EL (cell line): ENCODE measurements at places on chromosomes 16 and 17.

- DNase-seq: no peak
Observed at GRCh38 chr16:58499092-58499511, 841 bp upstream of the NDRG4 start.

DNA sequence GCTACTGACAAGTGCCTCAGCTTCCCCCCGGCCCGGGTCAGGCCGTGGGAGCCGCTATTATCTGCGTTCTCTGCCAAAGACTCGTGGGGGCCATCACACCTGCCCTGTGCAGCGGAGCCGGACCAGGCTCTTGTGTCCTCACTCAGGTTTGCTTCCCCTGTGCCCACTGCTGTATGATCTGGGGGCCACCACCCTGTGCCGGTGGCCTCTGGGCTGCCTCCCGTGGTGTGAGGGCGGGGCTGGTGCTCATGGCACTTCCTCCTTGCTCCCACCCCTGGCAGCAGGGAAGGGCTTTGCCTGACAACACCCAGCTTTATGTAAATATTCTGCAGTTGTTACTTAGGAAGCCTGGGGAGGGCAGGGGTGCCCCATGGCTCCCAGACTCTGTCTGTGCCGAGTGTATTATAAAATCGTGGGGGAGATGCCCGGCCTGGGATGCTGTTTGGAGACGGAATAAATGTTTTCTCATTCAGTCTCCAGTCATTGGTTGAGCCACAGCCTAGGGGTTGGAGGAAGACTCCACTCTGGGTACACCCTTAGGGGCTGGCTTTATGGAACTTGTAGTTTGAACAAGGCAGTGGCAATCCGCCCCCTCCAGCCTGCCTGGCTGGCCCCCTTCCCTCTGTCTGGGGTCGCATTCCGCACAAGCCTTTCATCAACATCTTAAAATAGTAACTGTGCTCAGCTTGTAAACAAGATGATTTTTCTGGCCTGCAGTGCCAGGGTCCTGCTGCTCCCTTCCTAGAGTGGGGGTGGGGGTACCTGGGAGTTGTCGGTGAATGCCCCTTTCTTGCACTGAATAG is 4.1 kb downstream of the SYNGR2 start:
- DNase-seq: peak; percentile 35

- peak; percentile 88 for DNase-seq
Observed at GRCh38 chr16:56609463-56609921, 1.1 kb downstream of the MT2A start.

DNA sequence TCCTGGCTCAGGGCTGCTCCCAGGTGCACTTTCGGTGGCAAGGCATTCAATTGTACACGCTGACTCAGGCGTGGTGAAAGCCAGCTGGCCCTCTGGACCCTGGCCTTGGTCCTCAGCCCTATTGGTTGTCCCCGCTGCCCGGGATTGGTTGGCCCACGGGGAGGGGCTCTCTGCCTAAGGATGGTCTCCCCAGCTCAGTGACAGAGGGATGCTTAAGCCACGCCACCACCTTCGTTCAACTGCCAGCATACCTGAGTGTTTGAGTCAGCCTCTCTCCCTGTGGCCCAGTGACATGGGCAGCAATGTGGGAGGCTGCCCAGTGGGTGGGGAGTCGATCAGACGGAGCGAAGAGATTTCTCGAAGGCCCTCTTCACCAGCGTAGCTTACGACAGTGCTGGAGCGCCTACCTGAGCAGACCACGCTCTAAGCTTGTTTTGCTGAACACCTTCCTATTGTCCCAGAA is 30.3 kb downstream of the IRF8 start:
- no peak for DNase-seq

- no peak for DNase-seq
Observed at GRCh38 chr16:379183-379960, 2.4 kb downstream of the PGAP6 start.

DNA sequence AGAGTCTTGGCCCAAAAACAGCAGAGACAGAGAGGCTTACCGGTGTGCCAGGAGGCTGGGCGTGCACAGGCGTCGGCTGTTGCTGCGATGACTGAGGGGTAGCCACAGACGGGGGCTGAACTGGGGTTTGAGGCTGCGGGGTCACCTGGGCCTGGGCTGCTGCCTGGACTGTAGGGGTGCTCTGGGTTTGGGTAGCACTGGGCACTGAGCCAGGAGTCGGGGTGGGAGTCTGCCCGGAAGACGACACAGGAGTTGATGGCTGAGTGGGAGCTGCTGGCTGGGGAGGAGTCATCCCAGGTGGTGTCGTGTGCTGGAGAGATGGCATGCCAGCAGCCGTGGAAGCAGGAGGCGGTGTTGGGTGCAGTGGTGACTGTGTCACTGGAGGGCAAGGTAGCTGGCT is 53.2 kb upstream of the TRAP1 start:
- no peak for DNase-seq

DNA sequence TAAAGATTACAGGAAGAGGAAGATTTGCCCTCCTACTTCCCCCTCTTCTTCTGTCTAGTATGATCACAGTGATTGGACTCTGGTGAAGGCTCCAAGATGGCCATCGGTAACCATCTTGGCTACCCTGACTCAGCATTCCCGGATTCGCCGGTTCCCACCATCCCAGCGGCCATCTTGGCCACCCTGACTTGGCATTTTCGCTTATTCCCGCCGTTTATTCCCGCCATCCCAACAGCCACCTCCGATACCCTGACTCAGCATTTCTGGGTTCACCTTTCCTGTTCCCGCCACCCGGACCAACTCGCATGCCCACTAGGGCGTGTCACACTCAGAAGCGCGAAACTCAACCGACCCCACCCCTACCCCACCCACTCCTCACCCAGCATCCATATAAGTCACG is 95.4 kb upstream of the GRIN2A start:
- no peak for DNase-seq

DNA sequence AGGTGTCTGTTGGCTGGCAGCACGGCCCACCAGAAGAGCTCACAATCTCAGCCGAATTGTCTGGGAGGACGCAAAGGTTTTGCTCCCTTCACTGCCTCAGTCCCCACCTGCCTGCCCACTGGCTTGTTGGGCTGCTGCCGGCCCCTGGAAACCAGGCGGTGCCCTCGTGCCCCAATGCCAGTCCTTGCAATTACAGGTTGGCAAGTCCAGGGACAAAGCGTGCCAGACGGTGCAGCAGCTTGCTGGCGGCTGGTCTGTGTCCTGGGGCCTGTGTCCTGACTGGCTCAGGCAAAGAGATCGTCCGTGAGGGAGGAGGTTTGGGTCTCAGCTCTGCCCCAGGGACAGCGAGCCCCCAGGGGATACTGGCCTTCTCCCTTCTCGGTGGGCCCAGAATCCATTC is 24.6 kb upstream of the SPNS2 start:
- no peak for DNase-seq

DNA sequence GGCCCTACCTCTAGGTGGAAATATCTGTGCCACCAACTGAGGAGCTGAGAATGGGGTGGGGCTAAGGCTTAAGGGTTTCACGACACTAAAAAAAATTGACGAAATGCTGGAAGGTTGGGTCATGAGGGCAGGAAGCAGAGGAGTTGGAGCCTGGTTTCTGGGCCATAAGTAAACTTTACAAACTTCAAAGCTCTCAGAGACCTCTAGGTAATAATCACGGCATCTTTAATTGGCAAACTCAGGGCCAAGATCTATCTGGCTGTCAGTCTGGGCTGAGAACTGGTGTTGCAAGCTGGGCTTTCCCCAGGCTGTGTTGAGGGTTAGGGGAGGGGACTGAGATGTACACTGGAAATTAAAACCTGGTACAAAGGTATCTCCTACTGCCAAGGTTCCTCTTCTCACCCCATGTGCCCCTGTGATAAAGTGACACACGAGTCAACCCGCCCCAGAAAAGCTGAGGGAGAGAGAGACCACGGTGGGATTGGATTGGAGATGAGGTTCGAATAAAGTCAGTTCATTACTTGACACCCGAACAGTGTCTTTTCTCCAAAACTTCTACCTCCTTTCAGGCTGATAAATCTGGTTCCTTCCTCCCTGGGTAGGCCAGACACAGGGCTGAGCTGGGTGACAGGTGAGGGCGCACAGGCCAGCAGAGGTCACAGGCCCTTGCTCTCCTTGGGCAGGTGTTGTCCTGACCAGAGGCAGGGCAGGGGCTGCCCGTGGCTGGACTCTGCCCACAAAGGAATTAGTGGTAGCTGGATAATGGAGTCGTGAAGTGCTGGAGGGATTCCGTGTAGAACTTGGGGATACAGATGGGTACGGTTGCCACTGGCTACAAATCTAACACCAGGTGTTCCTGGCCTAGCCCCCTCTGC is 4.0 kb upstream of the ZNF768 start:
- DNase-seq: no peak

DNA sequence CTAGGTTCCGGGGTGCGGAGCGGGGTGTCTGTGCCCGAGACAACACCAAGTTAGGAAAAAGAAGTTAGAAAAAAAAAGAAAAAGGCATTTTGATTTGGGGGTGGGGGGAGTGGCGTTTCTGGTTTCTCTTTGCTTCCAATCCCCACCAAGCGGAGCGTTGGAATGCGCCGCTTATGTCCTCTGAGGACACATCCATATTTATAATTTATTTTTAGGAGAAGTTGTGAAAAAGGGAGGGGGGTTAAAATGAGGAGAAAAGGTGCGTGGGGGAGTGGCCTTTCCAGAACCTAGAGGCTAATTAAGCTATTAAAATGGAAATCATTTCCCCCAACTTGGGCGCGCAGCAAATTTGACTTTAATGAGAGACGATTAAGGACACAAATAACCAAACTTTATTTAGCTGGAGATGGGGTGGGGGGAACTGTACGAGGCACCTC is 232.1 kb downstream of the MRTFB start:
- peak; percentile 42 for DNase-seq

- DNase-seq: no peak
Observed at GRCh38 chr17:71919186-71919585, 201.6 kb upstream of the SOX9 start.

DNA sequence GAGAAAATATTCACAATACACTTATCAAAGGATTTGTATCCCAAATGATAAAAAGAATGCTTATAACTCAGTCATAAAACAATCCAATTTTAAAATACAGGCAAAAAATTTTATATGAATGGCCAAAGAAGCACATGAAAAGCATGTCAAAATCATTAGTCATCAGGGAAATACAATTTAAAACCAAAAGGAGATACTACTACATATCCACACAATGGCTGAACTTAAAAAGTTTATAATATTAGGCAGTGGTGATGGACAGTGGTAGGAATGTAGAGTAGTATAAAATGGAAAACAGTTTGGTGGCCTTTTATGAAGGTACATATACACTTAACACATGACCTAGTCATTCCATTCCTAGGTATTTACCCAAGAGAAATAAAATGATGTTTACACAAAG is 12.2 kb downstream of the CMC2 start:
- peak; percentile 57 for DNase-seq

- DNase-seq: peak; percentile 63
Observed at GRCh38 chr17:80455336-80455710, 21.1 kb downstream of the NPTX1 start.

DNA sequence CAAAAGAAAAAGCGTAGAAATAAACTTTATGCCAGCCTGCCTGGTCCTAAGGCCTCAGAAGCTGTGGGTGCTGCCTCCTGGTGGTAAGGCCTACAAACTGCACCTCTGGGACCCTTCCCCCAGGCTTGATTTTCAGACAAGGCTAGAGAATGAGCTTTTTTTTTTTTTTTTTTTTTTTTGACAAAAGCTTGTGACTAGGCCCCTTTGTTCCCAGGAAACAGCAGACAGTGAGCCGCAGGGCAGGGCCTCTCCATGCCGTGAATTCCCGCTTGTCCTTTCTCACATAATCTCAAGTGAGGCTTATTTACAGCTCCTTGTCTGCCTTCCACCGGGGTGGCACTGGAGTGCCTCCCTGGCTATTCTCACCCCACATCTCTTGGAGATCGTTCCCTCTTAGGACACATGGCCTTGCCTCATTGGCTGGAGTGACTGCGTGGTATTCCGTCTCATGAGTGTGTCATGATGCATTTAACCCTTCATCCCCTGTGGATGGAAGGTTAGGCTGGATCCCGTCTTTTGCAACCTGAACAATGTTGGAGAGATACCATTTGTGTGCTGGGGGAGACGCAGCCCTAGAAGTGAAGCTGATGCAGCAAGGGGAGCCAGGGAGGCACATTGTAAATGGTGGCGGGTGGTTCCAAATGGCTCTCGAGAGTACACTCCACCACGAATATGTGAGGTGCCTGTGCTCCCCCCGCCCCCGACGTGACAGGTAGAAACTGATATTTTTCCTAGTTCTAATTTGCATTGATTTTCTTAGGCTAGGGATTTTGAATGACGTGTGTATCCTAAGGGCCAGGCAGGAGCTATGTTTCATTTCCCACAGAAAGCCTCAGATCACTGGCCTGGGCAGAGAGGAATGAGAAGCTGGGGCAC is 49.6 kb downstream of the USP22 start:
- DNase-seq: peak; percentile 62

- peak; percentile 36 for DNase-seq
Observed at GRCh38 chr17:35795007-35795870, at the start of gene MMP28. Gene MMP28 (minus strand): TSS chr17:35795641. CDS start chr17:35795377, 264 bp downstream.

DNA sequence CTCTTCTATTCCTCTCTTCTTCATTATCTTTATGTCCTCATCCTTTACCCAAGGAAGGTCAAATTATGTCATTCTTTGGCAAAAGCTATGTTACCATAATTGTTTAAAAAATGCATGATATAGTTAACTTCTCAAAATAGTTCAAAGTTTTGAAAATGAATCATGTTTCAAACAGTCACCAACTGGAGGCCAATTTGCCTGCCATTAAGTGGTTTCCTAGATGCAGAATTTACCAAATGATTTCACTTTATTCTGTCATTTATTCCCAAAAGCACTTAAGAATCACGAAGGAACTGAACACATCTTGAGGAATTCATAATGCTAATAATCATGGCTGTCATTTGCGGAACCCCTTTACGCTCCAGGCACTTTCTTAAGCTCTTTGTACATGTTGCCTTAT is 190.9 kb upstream of the CDH11 start:
- peak; percentile 87 for DNase-seq

DNA sequence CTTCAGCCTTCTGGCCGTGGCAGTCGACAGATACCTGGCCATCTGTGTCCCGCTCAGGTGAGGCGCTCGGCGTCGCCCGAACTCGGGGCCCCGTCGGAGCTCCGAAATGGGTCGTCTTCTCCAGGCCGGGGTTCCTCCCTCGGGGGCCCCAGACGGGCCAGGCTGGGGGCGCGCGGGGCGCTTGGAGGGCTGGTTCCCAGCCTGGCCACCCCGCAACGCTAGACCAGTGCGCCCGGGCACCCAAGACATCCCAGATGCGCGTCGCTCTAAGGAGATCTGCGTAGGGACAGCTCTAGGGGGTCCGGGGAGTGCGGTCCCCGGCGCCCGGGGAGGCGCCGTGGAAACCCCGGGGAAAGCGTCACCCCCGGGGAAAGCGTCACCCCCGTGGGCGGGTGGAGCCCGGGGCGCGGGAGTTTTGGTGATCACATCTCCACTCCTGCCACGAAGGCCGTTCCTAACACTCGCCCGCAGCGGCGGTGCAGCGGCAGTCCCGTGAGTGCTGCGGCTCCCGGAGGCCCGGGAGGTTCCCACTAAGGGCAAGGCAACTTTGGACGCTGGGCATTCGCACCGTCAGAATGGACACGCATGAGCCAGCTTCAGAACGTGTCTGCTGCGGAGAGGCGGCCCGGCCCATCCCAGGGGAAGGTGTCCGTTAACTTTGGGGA is 729 bp downstream of the ADORA2B start:
- peak; percentile 37 for DNase-seq

DNA sequence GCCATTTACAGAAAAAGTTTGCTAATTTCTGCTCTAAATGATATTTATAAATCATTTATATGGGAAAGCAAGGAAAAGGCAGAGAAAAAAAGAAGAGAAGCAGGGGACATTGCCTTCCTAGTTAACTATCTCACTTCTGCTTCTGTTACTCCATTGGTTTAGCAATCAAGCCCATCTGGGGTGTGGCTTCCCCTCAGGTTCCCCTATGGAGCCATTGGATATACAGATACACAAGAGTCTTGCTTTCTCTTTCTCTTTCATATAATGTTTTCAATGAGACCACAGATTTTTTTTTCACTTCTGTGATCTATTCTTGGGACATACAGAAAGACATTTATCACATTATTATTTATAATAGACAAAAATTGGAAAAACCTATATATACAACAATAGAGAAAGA is 105.6 kb upstream of the TOM1L1 start:
- DNase-seq: no peak
